ENCODE measurements at places on chromosomes 5 and 9.

- DNase-seq, result peak; percentile 11
Observed at GRCh38 chr9:85742597-85742936, 813 bp upstream of the AGTPBP1 start.

GRCh38 chr5:132103332-132103951 lies 29.9 kb downstream of the CSF2 start:
- peak; percentile 87 for DNase-seq

GRCh38 chr9:97411440-97411788 lies 482 bp upstream of the TDRD7 start:
- DNase-seq, result no peak

GRCh38 chr9:133822430-133823065 lies 84.4 kb upstream of the SARDH start:
- no peak for DNase-seq

DNA sequence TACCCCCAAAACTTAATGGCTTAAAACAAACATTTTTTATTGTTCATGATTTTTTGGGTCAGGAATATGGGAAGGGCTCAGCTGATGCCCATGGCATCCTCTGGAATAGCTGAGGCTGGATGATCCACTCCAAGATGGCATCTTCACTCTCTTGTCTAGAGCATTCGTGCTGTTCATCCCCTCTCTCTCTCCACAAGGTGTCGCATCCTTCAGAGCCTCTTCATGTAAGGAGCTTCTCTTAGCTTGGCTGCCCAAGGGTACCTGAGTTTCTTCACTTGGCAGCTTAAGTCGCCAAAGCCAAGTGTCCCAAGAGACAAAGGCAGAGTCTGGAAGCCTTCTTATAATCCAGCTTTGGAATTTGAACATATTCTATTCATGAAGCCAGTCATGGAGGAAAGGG lies 294.7 kb downstream of the CHSY3 start:
- no peak for DNase-seq

DNA sequence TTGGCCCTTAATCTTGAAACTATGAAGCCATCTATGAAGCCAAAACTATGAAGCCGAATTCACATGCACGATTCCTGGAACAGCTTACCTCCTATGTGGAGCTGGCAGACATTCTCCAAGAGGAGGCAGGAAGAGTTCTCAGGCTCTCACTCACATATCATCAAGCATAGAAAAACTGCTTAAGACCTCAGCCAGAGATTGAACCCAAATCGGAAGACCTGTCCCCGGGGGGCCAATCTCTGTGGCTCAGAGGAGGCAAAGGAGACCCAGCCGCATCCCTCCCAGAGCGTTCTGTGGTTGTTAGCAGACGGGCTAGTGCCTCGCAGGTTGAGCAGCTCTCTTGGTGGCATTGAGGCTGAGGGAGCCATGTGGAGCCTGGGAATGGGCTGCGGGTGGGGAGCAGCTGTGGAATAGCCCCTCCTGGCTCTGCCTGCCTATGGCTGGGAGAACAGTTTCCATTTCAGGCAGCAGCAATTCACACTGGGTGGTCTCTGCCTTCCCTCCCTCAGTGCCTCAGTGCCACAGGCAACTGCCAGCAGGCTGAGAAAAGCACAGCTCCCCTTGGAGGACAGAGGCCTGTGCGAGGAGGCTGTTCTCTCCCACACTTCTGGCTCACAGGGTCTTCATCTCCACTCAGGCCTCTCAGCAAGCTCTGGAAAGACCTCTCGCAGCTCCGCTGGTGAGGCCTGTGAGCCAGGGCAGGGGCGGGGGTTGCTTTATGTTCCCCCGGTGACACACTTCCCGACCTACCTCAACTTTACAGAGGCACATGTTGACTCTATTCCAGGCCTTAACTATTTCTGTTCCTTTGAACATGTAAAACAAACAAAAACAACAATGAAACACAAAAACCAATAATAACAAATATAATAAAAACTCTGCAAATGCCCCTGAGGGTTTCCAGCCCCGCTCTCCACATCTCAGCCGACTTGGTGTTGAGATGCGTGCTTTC lies 17.4 kb upstream of the TMEM174 start:
- no peak for DNase-seq

- peak; percentile 77 for DNase-seq
Observed at GRCh38 chr9:124784509-124784908, 7.6 kb downstream of the OLFML2A start.

DNA sequence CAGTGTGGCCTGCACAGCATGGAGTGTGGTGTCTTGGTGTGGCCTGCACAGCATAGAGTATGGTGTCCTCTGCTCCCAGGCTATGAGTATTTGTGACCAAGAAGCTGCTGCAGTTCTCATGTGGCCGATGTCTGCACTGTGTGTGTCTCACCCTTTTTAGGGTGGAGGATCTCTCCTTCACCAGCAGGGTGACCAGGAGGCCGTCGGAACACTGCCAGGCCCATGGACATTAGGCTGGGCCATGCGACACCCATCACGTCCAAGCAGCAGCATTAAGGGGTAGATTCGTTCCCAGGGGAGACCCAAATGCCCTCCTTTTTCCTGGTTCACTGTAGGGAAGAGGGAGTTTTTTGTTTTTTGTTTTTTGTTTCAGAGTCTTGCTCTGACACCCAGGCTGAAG lies 115.3 kb upstream of the SPIN1 start:
- DNase-seq, result no peak

GRCh38 chr5:123803359-123803758 lies 291.4 kb downstream of the CSNK1G3 start:
- no peak for DNase-seq

DNA sequence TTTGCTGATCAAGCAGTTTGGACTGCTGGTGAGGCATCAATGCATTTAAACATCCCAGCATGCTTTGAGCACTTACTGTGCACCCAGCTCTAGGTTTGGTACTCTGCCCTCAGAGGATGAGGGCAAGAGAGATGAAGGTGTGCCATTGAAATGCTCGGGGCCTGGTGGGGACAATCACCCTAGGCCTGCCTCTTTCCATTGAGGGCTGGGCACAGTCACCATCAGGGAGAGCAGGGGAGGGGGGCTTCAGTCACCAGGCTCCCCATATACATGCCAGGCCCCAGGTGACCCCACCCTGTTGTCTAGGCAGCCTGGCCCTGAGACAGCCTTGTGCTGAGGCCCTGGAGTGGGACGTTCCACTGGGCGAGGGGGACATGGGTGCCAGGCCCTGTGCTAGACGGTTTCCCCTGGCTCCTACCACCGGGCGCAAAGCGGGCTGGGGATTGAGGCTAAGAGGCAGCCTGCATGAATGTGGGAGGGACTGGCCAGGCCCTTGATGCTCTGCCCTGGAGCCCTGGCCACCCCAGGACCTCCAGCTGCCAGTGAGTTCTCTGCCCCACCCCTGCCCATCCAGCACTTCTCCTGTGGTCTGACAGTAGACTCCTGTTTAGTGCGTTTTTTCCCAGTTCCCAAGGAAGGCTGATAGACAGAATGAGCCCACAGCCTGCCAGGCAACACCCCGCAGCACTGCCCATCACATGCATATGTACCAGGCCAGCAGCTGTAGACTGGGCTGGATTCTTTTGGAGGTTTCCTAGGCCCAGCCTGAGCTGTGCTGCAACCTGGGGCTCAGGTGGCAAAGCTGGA lies 18.9 kb downstream of the TCF7 start:
- no peak for DNase-seq

DNA sequence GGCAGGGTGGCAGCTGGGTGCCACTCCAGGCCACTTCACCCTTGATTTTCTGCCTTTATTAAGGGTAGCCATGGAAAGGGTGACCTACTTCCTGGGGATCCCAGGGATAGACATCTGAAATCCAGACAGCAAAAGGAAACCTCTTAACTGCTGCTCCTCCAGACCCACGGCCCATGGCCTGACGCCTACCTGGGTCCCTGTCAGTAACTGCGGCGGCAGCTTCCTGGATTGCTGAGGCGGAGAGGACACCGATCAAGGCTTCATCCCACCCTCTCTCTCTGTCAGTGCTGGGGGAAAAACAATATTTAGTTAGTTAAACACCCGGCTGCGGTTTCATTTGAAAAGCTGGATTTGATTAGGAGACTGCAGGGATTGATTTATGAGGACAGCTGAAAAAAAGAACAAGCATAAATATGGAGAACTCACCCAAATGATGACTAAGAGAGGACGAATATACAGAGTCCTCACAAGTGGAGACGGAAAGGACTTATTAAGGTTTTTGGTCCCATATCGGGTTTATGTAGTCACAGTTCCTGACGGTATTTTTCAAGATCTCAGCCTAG lies 158.7 kb upstream of the KLF4 start:
- DNase-seq, result no peak

GRCh38 chr5:126514131-126514557 lies 80.9 kb downstream of the ALDH7A1 start:
- DNase-seq, result peak; percentile 38

DNA sequence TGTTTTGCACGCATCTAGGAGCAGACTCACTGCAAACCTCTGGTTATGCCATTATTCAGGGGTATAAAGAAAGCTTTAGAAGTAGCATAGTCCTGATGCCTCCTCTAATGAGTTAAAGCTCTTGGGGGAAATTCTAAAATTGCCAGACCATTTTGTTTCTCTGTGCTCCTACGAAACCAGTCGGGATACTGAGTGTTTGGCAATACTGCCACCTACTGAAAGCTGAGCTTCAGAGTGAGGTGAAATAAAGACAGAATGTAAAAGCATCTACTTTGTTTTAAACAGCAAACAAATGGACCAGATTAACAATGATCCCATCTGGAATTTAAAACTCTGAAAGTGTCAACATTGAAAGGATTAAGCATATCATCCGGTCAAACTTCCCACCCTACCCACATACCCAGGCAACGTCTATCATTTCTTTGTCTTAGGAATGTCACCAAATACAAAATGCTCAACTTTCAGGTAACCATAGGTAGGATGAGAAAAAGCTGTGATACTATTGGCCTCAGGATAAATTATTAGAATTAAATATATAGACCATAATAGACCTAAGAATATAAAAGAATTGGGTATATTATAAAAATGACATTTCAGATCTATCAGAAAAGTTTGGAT lies 77.8 kb upstream of the SHISAL2B start:
- peak; percentile 14 for DNase-seq

DNA sequence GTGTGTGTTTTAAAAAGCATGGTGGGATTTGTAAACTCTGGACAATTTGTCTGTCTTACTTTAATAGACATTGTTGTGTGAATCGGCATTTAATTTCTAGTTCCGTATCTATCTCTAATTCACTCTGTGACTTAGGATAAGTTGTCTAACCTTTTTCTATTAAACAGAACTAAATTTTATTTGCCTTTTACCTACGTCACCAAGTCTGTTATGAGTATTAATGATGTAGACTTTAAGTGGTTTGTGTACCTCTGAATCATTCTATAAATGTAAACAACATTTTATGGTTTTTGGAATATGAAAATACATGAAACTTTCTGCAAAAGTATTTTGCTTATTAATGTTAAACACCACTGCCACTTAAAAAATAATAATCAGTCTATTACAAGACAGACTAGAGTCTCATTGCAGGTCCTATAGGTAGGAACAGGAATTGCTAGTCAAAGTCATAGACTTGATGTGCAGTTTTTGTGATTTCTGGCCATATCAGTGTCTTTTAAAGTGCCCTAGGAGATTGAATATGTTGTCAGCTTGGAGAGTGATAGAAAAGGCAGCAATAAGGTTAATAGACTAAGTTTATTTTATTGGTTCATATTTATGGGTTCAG lies 5.6 kb downstream of the RBM27 start:
- DNase-seq, result no peak

DNA sequence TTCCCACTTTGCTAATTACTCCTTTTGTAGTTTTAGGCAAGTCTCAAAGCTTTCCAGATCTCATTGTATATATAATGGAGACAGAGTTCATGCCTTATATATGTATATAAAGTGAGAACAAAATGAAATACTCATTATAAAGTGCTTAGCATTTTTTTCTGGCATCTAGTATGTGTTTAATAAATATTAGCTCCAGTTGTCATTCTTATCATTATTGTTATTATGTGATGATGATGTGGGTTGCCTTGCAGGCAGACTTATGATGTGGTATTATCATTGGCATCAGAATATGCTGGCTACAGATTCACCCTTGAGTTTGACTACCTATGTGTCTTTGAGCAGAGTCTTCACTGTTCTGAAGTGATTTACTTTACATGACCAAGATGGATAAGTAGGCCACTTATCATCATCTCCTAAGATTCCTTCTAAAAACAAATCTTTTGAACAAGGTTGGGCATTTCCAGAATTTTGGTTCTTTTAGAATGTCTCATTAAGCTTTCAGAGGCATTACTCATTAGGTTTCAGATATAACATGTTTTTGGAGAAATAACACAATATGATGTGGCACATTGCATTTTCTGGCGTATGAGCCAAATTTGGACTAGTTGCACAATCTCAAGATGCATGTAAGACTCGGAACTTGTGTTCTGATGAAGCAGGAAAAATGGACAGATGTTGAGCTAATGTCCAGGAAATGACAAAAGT lies 145.6 kb upstream of the TNC start:
- DNase-seq, result no peak

DNA sequence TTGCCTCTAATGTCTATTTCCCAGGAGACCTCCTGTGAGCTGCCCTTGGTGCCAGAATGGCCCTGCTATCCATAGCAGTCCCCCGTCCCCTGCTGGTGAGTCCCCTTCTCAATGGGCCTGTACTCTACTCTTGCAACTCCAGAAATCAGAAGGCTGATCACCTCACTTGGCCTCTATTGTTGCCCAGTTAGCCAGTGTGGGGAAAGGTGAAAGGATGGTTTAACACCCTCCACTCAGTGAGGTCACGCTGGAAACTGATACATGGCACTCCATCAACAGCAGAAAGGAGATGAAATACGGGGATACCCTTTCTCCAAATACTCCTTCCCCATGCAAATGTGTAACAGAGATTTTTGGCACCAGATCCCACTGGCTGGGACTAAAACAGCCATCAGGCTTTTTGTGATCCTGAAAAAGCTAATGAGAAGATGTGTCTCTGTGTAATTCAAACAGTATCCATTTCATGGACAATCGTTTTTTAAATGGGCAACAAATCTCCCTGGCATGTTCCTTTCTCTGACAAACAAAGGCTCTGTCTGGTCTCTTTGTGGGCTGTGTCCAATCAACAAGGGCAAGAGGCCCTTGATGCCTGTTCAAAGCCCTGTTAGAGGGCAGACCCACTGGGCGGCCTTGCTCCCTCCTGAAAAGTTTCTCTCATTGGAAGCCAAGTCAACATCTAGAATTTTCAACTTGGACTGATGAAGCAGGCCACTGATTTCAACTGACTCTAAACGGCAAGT lies 343.7 kb downstream of the SPOCK1 start:
- no peak for DNase-seq

DNA sequence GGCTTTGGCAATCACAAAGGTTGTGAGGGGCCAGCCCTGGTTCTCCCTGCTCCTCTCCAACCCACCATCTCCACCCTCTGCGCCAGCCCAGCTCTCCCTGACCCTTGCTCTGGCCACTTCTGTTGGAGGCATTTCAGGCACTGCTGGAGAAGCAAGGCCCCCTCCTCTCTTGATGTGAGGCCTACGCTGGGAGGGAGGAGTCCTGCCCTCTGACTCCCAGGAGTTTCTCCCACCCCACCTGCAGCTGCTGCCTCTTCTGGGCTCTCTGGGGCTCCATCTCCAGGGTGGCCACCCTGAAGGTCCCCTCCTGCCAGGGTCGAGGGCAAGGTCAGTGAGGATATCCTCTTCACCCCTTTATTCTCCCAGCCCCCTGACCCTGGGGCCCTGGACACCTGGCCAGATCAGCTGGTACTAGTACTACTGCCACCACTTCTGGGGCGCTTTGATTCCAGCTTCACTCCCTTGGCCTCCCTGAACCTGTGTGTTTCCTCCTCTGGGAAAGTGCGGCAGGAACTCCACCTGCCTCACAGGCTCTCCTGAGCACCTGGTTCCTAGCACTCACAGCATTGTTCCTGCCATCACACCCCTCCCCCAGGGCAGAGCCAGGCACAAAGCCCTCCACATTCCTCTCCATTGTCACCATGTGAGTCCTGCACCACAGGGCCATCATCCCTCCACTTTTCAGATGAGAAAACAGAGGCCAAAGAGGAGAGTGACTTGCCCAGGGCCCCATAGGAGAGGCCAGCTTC lies 23.8 kb upstream of the TDRD7 start:
- no peak for DNase-seq

- DNase-seq, result no peak
Observed at GRCh38 chr5:123428521-123429220, 5.5 kb upstream of the CEP120 start.

Data from hepatic stellate cell (primary cell).